ENCODE measurements at places on chromosomes 13 and 19.

GRCh38 chr13:109384491-109385241 is 401.7 kb downstream of the IRS2 start:
- peak; percentile 75 for DNase-seq

DNA sequence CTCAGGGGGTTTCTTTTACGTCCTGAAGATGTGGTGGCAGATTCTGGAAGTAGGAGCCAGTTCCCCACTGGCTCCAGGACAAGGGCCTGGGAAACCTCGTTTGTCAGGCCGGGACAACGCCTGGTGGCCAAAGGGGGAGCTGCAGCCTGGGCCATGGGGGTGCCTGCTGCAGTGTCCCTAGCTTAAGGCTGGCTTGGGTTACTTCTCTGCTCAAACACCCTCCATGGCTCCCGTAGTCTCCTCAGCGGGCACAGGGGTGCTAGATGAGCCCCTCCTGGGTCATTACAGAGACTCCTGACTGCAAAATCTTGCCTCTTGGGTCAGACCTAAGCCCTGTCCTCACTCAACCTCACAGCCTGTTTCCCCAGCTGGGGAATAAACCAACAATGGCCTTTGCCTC is 14.7 kb downstream of the CILP2 start:
- no peak for DNase-seq

DNA sequence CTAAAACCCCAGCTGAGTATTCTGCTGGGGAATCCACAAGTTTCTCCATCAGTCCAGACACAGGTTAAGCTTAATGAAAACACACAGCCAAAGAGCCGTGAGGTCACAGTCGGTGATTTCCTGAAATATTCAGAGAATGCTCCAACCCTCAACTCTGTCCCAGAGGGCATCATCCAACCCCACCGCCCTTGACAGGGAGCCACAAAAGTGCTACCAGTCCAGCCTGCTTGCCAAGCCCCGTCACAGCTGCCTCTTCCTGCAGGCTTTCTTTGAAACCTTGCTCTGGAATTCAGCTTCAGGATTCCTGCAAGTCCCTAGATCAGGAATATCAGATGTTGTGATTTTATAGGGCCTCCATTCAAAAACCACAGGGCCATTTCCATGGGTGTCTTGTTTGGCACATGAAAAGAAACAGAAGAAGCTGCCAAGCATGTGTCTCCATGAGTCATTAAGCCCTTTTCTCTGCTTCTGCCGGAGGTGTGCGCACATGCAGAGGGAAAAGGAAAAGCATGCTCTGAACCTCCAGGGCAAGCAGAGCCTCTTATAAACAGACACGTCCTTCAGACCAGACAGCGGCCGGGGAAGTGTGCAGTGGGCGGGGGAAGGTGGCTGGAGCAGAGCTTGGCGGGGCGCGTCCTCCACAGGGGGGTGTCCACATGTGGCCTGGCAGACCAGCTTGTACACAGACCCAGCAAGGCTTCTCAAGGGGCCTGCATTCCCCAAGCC is 164.7 kb downstream of the KATNAL1 start:
- peak; percentile 86 for DNase-seq

- peak; percentile 80 for DNase-seq
These were observed 213.1 kb upstream of the TMTC4 start for GRCh38 chr13:100887729-100888151.

DNA sequence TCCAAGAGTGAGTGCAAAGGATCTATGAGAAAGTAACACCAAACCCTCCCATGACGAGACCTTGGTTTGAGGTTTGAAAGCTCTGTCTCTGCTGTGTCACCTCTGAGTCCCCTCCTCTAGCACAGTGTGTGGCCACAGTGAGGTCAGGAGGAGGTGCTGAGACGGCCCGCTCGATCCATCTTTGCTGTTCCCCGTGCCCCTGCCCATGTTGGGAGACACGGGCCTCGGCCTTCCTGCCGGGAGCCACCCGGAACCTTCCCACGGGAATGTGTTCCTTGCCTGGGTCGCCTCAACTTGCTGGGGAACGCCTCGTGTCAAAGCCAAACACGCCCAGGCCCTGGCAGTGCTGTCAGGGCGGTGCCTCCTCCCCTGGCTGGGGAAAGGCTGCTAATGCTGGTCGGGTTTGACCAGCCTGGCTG is 10.1 kb downstream of the NANOS3 start:
- no peak for DNase-seq

DNA sequence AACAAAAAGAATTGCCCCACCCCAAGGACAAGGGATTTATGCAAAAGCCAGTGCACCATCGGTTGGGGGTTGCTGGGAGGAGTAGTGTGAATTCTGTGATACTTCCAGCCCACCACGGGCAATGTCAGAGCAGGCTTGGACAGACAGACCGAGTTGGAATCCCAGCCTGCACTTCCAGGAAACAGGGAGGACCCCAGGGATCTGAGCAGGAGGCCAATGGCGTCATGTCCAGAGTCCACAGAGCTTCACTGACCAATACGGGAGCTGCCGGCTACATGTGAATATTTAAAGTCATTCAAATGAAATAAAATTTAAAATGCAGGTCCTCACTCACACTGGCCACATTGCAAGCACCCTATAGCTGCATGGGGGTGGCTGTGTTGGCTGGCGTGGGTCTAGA is 10.9 kb downstream of the ZNRF4 start:
- no peak for DNase-seq

DNA sequence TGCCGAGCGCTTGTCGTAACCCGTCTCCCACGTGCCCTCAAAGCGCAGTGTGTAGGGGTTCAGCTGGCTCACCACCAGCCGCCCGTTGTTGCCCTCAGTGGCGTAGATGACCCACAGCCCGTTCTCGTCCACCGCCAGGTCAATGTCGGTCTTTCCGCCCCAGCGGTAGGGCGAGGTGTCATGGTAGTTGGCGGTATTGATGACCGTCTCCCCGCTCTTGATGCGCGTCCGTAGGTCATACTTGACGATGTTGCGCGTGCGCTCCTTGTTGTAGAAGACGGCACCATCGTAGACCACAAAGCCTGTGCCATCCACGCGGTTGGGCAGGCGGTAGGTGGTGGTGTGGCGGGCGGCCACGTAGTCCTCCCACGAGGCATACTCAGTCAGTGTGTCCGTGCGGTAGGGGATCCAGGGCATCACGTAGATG is 26.5 kb upstream of the ASF1B start:
- no peak for DNase-seq

GRCh38 chr13:113150550-113151365 is 7.7 kb upstream of the PROZ start:
- DNase-seq: no peak

GRCh38 chr13:73411067-73411809 is 352.4 kb downstream of the KLF5 start:
- no peak for DNase-seq

GRCh38 chr13:97133955-97134354 is 88.2 kb upstream of the MBNL2 start:
- no peak for DNase-seq

- DNase-seq: no peak
These were observed 556.2 kb downstream of the KCTD12 start for GRCh38 chr13:76329866-76330580.

Data from stromal cell of bone marrow (primary cell).